ENCODE measurements at places on chromosomes 16 and 17. TPM values are rescaled to one million over a fixed set of nuclear protein-coding genes. Genes with fewer than 3 reads are reported as not detected.

Gene NPIPB8
- not detected for total RNA-seq

Gene SYCE1L
- total RNA-seq, result 0.49 TPM

Gene KCNH4
- total RNA-seq, result not detected

Gene JPH3
- total RNA-seq, result not detected

DNA sequence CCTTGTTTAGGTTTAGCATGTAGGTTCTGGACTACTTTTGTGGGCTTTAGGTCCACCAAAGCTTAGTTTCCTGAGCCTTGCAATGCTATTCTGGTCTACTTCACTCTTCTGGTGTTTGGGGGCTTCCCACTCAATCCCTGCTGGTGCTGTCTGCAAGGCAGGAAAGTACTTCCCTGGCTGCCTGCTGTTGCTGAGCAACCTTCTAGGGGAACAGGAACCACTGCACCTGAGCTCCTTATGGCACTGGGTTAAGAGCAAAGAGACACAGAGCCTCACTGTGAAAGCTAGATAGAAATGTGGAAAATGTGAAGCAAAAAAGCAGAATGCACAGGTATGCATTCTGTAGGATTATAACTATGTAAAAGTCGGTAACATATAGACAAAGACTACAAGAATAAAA is 17.0 kb downstream of the MPO start:
- DNase-seq, result no peak

DNA sequence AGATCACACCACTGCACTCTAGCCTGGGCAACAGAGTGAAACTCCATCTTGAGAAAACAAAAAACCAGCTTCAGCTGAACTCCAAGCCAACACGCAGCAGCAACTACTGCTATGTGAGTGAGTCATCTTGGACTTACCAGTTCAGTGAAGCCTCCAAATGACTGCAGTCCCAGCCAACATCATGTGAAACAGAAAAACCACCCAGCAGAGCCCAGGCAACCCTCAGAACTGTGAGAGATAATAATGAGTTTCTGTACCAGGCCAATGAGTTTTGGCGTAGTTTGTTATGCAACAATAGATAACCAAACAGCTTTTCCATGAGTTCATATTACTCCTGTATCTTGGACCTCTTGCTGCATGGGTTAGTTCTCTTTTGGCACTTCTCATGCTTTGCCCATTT is 23.3 kb downstream of the PHF12 start:
- DNase-seq, result no peak

GRCh38 chr17:49975531-49975930 is 6.5 kb downstream of the DLX4 start:
- peak; percentile 22 for DNase-seq

DNA sequence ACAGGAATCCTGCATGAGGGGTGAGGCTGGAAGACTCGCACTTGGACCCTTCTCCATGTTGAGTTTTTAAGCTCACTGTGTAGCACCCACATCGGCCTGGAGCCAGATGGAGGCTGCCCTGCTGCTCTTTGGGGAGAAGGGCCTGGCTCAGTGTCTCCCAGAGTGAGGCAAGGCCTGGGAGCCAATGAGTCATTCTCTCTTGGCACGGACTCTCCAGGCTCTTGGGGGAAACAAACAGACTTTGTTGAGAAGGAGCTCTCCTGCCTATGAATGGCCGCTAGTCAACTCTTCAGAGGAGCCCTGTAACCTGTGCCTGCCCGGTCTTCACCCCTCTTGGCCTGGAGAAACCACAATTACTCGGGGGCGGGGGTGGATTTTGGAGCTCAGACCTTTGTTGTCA is 50.8 kb upstream of the MAF start:
- peak; percentile 50 for DNase-seq

DNA sequence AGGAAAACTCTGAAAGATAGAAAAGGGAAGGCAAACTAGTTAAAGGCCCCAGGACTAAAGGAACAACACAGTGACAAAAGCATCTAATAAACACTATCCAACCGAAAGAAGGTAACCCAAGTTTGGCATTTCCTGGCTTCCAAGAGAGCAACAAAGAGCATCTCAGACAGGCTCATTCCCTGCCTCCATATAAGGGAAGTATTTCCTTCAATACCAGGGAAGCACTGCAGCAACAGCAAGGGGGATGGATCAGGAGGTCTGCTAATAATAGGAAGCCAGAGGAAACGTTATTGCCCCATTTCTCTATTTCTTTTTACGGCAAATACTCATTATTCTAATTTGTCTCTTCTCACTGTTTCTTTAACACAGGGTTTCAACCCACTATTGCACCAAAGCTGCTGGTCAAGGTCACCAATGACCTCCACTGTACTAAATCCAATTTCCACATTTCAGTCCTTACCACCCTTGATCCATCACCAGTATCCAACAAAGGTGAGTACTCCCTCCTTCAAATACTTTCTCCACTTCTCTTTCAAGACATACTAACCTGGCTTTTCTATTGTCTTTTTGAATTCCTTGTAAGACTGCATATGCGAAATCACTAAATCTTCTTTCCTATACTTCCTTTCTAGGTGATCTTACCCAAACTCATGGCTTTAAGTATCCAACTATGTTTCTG is 86.1 kb downstream of the KANSL1 start:
- DNase-seq, result no peak

GRCh38 chr16:77594799-77595596 is 127.3 kb upstream of the NUDT7 start:
- DNase-seq, result no peak

GRCh38 chr17:66466840-66467367 is 164.5 kb downstream of the PRKCA start:
- peak; percentile 94 for DNase-seq

DNA sequence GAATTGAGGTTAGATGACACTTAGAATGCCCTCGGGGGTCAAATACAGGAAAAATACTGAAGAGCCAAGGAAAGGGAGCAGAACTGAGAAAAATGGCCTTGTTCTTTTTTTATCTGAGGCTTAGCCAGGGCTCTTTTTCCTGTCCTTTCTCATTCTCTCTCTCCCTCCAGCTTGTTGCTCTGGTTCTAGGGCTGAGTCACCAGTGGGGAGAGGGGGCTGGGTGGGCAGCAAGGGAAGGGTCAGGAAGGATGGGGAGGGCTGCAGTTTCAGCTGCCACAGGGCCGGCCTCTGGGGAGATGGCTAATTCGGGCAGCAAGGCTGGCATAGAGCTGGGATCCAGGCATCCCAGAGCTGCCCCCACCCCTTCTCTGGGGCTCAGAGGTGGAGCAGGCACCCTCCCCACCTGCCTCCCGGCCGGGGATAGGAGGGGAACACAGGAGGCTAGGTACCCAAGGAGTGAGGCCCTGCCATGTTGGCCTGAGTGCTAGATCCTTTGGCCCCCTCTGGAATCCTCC is 3.9 kb downstream of the ITGA3 start:
- peak; percentile 30 for DNase-seq

GRCh38 chr16:85912211-85912974 is 13.4 kb downstream of the IRF8 start:
- peak; percentile 55 for DNase-seq

GRCh38 chr17:12568358-12569251 is 97.1 kb upstream of the MYOCD start:
- peak; percentile 30 for DNase-seq

- DNase-seq, result no peak
Measured at GRCh38 chr17:72208832-72209231, 88.0 kb downstream of the SOX9 start.
